ENCODE measurements at places on chromosomes 7 and 10. TPM values are rescaled to one million over a fixed set of nuclear protein-coding genes. Genes with fewer than 3 reads are reported as not detected.

DNA sequence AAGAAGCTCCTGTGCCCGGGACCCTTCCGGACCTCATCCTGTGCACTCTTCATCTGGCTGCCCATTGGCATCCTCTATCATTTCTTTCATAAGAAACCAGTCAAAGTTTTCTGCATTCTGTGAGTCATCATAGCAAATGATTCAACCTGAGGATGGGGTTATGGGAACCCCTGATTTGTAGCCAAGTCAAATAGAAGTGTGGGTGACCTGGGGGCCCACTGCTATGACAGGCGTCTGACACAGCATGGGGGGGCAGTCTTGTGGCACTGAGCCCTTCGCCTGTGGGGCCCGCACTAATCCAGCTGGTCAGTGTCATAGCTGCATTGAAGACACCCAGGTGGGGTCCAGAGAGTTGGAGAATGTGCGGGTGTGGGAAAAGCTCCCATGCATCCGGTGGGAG is 230.4 kb downstream of the USP6NL start:
- DNase-seq, result no peak

GRCh38 chr7:132022188-132022587 is 465.8 kb upstream of the PODXL start:
- DNase-seq, result no peak

- DNase-seq, result no peak
These were observed 9.7 kb upstream of the PPP1R35 start for GRCh38 chr7:100446040-100446439.

DNA sequence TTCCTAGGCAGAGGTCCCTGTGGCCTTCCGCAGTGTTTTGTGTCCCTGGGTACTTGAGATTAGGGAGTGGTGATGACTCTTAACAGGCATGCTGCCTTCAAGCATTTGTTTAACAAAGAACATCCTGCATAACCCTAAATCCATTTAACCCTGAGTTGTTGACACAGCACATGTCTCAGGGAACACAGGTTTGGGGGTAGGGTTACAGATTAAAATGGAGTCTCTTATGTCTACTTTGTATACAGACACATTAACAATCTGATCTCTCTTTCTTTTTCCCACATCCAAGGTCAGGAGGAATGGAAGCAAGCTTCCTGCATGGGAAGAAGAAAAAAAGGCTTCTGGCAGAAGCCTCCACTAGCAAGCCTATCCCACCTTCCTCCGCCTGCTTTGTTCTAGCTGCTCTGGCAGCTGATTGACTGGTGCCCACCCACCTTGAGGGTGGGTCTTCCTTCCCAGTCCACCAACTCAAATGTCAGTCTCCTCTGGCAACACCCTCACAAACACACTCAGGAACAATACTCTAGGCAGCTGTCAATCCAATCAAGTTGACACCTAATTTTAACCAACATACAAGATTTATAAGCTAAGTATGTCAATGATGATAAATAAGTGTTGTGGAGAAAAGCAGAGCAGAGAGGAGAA is 176.5 kb upstream of the CCZ1B start:
- DNase-seq, result no peak

- no peak for DNase-seq
These were observed 5.9 kb downstream of the BORCS7 start for GRCh38 chr10:102859911-102860310.

Gene GDF2
- not detected for total RNA-seq

GRCh38 chr7:151968357-151968756 is 12.1 kb downstream of the GALNTL5 start:
- no peak for DNase-seq

DNA sequence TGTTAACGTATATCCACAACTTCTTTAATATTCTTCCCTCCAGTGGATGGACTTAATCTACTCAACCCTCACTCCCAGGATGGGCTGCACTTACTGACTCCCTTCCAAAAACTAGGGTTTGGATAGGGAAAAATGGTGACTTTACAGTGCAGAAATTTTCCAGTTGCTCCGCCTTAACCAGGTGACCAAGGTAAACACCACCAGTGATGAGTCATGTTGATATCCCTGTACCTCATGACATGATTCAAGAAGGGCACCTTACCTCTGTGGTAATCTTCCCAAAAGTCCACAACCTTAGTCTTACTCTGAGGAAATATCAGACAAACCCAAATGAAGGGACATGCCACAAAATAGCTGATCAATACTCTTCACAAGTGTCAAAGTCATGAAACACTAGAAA is 3.5 kb upstream of the GSTK1 start:
- DNase-seq, result no peak

DNA sequence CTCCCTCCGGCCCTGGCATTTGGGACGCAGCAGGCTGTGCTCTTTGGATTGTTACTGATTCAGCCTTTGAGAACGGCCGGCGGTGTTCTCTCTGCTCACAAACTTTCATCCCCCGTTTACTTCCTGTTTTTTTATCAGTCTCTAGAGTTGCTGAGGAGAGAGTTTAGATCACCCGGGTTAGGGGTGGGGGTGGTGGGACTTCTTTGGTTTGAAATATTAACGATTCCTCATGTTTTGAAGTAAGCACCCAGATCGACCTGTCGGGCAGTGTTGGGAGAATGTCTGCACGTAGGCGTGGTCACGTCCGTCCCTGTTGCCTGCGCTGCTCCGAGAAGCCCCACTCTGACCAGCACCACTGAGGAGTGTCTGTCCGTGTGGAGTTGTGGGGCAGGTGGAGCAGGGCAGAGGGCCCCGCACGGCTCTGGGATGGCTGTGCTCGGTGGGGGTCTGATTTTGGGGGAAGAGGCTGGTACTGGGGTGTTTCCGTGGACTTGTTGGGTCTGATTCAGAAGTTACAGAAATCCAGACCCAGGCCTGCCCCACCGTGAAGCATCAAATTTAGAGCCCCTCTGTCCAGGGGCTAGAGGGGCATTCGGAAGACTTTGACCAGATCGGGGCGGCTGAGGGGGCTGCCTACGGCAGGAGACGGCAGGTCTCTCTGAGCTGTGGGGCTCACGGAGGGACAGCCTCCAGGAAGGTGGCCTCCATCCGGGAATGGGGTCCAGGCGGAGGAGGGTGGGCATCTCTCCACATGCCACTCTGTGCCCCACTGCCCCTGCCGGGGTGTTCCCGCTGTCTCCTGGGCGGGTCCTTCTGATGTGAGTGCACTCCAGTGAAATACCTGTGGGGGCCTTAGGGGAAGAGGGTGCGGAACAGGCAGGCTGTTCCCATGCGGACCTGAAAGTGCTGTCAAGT is 7.4 kb downstream of the INPP5A start:
- peak; percentile 55 for DNase-seq

GRCh38 chr10:130497056-130498010 is 361.1 kb downstream of the GLRX3 start:
- peak; percentile 21 for DNase-seq

GRCh38 chr7:114530057-114530611 is 115.5 kb downstream of the FOXP2 start:
- no peak for DNase-seq

Gene SLC16A9
- total RNA-seq, result 1.8 TPM

GRCh38 chr10:20254078-20254477 is 437.8 kb downstream of the PLXDC2 start:
- no peak for DNase-seq

DNA sequence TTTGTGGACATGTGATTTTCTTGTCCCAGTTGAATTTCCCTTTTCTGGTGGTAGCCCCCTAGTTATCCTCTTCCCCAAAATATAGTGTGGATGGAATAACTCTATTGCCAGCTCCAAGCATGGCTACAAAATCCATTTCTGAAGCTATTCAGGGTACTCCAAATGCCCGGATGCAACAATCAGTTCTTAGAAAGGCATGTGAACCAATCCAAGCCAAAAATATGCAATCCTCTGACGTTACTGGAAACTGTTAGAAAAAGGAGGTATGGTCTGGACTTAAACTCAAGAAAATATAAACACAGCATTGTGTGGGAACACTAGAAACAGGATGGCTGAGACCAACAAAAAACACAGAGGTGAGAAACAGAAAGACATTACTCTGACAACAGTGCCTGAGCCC is 347.0 kb downstream of the GPAM start:
- no peak for DNase-seq

Gene BLNK
- total RNA-seq, result 13.1 TPM

Gene NAT16
- total RNA-seq, result not detected

DNA sequence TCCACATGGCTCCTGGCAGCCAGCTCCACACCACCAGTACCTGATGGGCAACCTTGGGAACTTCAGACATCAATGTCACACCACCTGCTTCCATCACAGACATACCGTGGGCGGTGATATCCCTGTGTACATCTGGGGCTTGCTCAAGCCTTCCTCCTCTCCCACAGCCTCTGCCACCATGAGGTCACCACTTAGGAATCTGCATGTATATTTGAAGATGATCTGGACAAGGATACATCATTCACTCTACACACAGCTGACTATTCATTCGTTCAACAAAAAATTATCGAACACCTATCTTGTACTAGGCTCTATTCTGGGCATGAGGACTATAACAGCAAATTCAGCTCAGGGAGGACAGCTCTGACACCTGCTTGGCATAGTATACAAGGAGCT is 6.8 kb downstream of the DLG5 start:
- no peak for DNase-seq

GRCh38 chr7:120933475-120933874 is 17.1 kb upstream of the ING3 start:
- no peak for DNase-seq

- DNase-seq, result no peak
These were observed 125.9 kb downstream of the GRK5 start for GRCh38 chr10:119333146-119333792.

Gene NUTM2B
- 1.4 TPM for total RNA-seq

GRCh38 chr7:44375236-44375699 is 49.9 kb upstream of the CAMK2B start:
- no peak for DNase-seq

Gene OR2A5
- not detected for total RNA-seq

DNA sequence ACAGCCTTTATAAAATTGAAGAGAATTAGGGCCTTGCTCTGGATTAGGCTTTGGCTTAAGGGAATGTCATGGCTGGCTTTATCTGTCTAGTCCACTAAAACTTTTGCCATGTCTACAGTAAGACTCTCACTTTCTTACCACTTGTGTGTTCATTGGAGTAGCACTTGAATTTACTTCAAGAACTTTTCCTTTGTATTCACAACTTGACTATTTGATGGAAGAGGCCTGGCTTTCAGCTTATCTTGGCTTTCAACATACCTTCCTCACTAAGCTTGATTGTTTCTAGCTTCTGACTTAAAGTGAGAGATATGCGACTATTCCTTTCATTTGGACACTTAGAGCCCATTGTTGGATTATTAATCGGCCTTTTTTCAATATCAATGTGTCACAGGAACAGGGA is 96.1 kb downstream of the TPST1 start:
- DNase-seq, result no peak

DNA sequence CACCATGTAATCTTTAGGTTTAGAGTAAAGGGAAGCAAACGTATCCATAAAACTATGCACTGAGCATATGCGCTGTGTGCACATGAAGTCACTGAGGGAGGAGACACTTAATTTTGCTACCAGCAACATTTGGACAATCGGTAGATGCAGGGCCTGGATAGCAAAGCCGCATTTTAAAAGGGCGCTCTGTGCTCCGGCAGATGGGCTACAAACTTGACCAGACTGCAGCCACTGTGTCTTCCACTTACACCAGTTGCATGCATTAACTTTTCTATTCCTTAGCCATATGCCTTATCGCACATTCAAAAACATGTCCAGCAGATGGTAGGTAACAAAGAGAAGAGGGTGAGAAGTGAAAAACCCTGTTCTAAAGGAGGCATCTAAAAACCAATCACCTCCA is 18.3 kb downstream of the FAM171A1 start:
- no peak for DNase-seq

GRCh38 chr7:72016574-72016973 is 395.6 kb downstream of the CALN1 start:
- DNase-seq, result no peak

Gene FRMPD2
- 0.13 TPM for total RNA-seq

- DNase-seq, result no peak
These were observed 94.6 kb downstream of the FANK1 start for GRCh38 chr10:125990974-125991373.

- no peak for DNase-seq
These were observed 1.8 kb downstream of the CHST12 start for GRCh38 chr7:2405201-2405600.

GRCh38 chr7:151367284-151367683 is 25.7 kb downstream of the NUB1 start:
- DNase-seq, result no peak

DNA sequence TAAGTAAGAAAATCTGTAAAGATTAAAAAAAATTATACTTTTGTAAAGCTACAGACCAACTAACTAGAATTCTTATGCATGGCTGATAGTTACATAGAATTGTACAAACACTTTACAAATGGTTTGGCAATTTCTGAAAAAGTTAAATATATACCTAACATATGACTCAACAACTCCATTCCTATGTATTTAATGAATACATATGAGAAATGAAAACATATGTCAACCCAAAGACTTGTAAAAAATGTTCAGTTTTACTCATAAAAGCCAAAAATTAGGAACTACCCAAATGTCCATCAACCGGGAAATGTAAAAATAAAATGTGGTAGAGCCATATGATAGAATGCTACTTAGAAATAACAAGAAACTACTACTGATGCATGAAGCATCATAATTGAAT is 152.6 kb upstream of the NRG3 start:
- no peak for DNase-seq

Gene TAS2R4
- 5.1 TPM for total RNA-seq

- no peak for DNase-seq
These were observed 31.5 kb upstream of the SMNDC1 start for GRCh38 chr10:110336111-110336721.

Gene PCLO
- 0.98 TPM for total RNA-seq

DNA sequence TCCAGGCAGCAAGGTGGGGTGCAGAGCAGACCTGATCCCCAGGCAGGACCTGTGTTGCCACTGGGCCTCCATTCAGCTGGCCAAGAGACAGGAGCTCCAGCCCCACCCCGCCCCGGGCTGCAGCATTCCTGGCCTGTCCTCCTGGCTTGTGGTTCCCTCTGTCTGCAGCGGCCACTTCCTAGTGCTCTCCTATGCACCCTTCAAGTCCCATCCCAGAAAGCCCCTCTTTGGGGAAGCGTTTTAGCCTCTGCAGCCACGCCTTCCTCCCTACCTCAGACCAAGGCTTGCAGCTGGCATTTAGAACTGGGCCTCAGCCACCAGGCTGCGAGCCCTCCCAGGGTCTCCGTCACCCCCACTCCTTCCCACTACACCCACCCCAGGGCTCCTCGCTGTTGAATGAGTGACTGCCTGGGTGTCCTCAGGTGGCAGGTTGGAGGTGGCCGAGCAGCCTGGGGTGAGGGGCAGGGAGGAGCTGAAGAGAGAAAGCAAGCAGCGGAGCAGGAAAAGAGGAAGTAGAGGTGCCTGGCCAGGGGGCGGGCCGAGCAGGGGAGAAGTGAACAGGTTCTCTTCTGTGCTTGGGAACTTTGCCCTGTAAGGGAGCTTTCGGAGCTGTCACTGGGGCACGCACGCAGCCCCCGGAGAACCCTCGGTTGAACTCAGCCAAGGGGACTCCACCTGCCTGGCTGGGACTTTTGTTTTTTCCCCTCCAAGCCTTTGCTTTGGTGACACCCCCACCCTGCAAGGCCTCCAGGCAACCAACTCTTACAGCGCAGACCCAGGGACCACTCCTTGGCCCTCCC is 109.1 kb upstream of the TNRC18 start:
- DNase-seq, result peak; percentile 77

Measured in sciatic nerve (tissue), 2 donors.